HEK293T (cell line): ENCODE measurements at places on chromosomes 12 and 14.

DNA sequence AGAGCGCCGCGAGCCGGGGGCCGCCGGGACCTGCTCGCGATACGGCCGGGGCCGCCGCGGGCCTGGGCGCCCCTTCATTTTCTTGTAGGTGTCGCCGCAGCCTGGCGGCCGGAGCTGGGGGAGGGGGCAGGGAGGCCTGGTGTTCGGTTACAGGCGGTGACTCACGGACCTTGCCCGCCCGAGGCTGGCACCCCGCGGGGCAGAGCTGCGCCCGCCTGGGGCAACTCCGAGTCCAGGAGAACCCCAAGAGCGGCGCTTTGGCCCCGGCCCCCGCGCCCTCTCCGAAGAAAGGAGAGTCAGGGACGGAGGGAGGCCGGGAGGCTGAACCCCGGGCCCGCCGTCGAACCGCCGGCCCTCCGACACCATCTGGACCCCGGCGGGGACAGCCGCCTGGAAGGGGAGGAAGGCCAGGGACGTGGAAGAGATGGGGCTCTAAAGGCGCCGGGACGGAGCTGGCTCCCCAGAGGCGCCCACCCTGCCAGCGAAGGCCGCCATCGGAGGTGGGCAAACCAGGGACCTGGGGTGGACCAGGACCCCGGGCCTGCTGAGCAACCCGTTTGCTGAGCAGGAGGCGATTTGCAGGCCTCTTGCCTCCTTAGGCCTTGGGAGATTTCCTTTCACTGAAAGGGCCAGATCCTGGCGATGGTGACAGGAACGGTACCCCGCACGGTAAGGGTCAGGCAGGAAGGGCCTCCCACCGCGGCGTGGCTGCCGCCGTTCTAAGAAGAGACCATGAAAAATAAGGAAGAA is 843 bp upstream of the NUAK1 start:
- peak; percentile 70 for DNase-seq

GRCh38 chr14:51189600-51190376 is 50.3 kb upstream of the TMX1 start:
- DNase-seq: no peak

- DNase-seq: no peak
Measured at GRCh38 chr14:30158299-30158698, 230.7 kb upstream of the PRKD1 start.

- no peak for DNase-seq
Measured at GRCh38 chr12:65220761-65221160, 51.4 kb downstream of the LEMD3 start.

DNA sequence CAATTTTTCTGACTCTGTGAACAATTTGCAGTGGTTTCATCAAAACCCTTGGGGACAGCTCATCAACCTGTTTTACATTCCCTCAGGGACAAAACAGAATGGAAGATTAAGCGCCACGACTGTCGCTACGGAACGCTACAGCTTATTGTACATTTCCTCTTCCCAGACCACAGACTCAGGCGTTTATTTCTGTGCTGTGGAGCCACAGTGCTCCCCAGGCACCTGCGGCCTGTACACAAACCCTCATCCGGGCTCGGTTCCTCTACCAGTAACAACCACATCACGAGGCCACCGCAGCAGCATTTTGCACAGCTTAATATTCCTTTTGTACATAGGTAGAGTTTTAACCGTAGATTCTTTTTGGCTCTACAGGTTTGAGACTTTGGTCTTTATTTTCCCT is 397.4 kb upstream of the OR4E1 start:
- no peak for DNase-seq

- DNase-seq: no peak
Measured at GRCh38 chr12:65923228-65923627, 98.9 kb downstream of the HMGA2 start.

- DNase-seq: no peak
Measured at GRCh38 chr12:112809684-112810083, 18.1 kb downstream of the RPH3A start.

- DNase-seq: no peak
Measured at GRCh38 chr12:56941299-56942017, 7.2 kb upstream of the SDR9C7 start.

DNA sequence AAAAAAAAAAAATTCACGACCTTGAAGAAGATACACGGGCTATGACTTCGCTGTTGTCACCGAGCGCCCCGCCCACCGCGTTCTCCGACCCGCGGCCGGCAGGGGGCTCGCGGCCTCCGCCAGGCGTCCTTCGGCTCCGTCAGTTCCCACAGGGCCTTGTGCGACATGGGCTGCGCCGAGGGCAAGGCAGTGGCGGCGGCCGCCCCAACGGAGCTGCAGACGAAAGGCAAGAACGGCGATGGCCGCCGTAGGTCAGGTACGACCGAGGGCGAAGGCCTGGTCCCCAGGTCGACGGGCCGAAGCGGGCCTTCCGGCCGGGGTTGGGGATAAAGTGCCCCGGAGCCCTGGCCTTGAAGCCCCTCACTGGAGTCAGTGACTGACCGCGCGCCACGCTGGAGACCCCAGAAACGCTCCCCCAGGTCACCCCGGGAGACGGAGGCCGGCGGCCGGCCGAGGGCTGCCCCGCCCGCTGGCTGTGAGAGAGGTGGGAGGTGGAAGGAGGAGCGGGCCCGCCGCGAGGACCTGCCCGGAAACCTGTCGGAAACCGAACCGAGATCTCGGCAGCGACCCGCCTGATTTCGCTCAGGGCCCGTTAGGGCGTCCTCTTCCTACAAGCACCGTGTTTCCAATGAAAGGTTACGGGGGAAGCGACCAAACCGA is at the start of gene TXNRD1:
TXNRD1 (plus strand) TSS at position 142 of the 660 bp plus-strand sequence; CDS start at position 166, 24 bp downstream.
- DNase-seq: no peak

- no peak for DNase-seq
Measured at GRCh38 chr12:52552055-52552454, 890 bp downstream of the KRT71 start.

DNA sequence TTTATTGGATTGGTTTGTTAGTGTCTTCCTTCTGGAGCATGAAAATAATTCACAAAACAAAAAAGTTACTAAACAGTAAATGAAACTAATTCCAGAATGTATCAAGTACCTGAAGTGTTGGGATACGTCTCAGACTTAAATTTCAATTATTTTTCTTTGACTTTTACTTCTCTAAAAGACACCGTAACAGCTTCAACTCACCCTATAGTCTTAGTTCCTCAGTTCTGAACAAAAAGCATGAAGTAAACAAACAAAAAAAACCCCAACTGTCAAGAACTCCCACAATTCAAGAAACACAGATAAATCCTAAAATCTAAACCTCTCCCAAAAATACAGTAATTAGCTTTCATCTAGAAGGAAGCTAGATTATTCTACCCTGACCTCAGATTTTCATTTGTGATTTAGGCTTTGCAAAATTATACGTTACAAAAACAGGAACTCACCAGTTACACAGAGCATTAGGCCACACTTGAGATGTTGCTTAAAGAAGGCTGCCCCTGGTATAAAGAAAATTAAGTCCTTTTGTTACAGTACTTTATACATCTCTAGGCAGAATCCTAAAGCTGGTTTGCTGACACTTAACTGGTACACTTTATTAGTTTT is 10.2 kb downstream of the HEATR5A start:
- no peak for DNase-seq

DNA sequence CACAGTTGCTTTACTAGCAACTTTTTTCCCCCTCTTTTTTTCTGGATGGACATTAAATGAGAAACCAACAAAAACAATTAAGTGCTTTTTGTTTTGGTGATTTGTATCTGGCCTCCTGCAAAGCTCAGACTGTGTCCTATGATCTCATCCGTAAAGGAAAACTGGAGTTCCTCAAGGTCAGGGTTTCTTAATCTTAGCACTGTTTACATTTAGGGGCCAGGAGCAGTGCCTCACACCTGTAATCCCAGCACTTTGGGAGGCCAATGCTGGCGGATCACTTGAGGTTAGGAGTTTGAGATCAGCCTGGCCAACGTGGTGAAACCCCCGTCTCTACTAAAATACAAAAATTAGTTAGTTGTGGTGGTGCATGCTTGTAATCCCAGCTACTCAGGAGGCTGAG is 28.0 kb downstream of the ENTPD5 start:
- no peak for DNase-seq

DNA sequence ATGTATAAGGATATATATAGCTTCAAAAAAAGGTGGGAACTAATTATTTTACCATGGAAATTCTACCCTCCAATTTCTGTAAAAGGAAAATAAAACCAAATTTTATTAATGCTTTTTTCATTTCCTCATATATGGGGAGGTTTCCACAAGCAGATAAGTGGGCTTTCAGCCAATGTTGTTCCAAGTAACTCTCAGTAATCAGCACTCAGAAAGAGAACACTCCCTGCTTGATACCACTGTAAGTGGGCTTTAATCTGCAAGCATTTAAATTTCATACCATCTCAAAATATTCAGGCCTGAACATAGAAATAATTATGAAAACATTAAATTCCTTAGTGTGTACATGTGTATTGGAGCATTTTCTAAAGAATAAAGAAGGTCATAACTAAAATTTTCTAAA is 827.6 kb downstream of the C12orf50 start:
- no peak for DNase-seq

DNA sequence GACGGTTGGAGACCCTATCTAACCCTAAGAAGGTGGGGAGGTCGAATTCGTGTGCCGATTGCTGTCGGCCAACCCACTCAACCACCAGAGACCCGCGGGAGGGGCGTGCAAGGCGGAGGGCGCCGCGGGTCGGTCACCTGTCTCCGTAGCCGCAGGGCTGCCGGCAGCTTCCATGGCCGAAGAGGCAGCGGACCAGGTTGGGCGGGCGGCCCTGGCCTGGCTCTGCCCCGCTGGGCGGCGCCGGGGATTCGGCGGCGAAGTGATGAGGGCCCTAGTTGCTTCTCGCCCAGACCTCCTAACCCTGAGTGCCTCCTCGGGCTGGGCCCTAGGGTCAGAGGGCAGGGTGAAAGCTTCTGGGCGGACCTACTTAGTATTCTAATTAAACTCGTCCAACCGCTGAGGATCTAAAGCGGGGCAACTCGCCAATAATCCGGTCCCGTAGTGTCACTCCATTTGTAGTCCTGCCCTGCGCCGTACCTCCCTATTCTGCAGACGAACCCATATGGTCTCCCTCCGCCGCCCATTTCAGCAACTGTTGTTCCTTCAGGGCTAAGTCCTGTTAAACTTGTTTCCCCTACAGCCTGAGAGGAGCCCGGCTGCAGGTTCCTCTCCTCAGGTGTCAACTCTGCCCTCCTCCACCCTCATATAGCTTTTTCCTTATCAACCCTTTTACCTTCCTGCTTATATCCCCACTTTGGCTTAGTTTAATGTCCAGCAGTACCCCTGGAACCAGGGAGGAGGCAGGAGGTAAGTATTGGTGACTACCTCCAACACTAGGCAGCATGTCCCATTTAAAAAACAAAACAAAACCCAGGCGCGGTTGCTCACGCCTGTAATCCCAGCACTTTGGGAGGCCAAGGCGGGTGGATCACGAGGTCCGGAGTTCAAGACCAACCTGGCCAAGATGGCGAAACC is at the start of gene PYM1:
PYM1 (minus strand) TSS at position 307 of the 915 bp plus-strand sequence; CDS start at position 174, 133 bp downstream.
- peak; percentile 61 for DNase-seq

DNA sequence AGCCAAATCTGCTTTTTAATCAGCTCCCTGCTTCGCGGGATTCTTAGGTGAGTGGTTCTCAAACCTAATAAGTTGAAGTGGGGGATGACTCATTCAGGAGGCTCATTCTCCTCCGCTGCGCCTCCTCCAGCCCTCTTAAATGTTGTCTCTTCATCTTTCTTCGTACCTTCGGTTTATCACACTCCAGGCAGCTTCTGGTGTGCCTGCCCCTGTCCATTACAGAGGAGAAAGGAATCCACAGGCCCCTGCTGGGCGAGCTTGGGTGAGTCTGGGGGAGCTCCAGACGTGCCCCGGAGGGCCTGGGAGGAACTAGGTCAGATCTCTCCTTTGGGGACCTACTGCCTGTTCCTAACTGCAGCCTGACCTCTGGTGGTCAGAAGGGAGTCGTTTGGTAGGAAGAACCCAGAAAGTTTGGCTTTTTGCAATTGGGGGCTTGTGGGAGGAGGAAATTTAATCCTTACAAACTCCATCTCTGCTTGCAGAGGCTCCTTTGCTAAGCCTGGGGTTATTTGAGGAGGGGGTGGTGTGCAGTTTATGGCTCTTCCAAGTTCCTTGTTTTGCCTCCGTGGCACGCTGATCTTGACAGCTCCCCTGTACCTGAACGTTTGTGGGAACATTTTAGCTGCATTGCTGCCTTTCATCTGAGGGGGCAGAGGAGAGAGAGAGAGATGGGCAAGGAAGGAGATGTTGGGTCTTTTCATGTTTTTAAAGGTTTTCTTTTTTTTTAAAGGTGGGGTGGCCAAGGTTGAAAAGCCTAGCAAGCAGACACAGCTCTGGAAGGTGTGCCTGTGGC is 84.1 kb upstream of the GNG2 start:
- peak; percentile 70 for DNase-seq

DNA sequence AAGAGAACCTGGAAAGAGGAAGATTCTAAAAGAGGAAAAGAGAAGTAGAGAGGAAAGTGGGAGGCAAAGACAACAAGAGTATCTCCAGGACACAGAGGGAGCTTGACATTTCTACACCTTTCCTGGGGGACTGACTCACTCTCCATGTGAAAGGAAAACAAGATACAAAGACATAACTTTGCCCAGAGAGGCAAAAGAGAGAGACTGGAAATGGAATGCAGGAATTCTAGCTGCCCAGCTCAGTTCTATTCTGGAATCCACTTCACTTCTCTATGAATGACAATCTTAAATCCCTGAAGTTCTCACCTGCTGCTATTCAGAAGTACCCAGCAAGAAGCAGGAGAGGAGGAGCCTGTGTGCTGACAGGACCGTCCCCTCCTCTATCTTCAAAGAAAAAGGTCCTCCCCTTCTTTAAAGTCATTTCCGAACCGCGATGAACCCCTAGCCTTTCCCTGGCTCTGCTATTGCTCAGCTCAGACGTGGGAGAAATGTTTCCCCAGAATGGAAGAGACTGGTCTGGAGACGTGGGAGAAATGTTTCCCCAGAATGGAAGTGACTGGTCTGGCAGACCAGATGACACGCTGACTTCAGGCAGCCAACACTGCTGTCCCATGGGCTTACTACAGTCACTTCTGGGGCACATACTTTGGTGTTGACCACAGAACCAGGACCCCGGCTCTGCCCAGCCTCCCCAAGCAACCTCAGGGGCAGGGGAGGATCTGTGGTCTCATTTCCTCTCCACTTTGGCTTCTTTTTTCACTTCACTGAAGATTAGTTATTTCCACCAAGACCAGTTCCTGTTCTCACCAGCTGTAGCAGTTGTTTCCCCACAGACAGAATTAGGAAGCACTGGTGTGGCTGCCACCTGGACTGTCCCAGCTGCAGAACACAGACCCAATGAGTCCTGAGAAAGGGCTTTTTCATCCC is 8.3 kb downstream of the FMNL3 start:
- no peak for DNase-seq

- DNase-seq: no peak
Measured at GRCh38 chr12:66188584-66189485, at the start of gene IRAK3. TSS of gene IRAK3 (plus strand) at chr12:66189214. CDS start at chr12:66189300, 86 bp downstream.

GRCh38 chr12:40313928-40314327 is 89.1 kb downstream of the LRRK2 start:
- no peak for DNase-seq
